ENCODE measurements at places on chromosomes 13 and 19. TPM values are rescaled to one million over a fixed set of nuclear protein-coding genes. Genes with fewer than 3 reads are reported as not detected.

Gene CYSLTR2
- total RNA-seq, result 0.14 TPM

Gene IFNL1
- not detected for total RNA-seq

Gene KLK15
- total RNA-seq, result 2.3 TPM

Gene DHRS12
- 14.1 TPM for total RNA-seq

Gene ZNF835
- 0.72 TPM for total RNA-seq

- DNase-seq, result no peak
Measured at GRCh38 chr19:38409631-38410133, 6.8 kb downstream of the FAM98C start.

DNA sequence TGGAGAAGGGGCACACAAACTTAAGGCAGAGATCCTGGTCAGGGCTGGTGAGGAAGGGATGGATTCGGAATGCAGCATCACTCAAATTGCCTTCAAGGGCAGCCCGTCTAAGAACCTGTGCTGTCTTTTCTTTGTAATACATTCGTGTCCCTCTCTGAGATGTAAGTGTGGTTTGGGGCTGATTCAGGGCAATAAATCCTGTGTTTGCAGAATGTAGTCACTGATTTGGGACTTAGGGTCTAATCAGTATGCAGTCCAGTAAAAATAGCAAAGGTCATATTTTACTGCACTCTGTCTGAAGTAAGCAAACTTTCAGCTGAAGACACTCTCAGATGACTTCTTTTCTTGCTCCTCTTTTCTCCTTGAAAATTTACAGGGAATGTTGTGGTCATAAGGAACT, 93.8 kb upstream of the C1QTNF9B start:
- no peak for DNase-seq

GRCh38 chr13:75160984-75161383, 321.0 kb downstream of the TBC1D4 start:
- no peak for DNase-seq

DNA sequence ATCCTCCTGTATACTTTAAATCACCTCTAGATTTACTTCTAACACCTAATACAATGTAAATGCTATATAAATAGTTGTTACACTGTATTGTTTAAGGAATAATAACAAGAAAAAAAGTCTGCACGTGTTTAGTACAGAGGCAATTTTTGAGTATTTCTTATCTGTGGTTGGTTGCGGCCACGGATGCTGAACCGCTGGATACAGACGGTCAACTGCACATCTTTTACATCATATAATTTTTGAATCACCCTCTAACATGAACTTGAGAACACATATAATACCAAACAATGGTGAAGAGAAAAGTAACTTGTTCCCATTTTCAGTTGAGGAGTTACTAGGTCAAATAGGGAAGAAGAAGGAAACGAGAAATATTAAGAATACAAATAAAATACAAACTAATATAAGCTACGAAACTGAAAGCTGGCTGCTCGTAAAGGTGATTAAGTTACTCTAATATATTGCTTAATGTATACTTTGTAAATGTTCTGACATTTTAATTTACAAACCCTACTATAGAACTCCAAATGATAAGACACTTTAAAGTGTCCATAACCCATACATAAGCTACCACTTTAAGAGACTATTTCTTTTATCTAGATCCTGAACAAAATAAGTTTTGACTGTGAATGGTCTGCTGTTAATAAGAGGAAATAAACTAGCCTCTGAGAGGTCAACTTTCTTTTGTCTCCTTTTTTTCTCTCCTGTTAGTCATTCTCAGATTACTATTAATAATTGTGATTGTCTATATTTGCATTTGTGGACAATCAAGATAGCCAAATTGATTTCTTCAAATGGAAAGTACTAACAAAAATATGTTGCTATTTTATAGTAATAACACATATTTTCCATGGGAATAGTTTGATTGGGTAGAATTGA, 457.4 kb downstream of the DIAPH3 start:
- no peak for DNase-seq

- no peak for DNase-seq
Measured at GRCh38 chr19:30065680-30066606, 123.9 kb downstream of the URI1 start.

DNA sequence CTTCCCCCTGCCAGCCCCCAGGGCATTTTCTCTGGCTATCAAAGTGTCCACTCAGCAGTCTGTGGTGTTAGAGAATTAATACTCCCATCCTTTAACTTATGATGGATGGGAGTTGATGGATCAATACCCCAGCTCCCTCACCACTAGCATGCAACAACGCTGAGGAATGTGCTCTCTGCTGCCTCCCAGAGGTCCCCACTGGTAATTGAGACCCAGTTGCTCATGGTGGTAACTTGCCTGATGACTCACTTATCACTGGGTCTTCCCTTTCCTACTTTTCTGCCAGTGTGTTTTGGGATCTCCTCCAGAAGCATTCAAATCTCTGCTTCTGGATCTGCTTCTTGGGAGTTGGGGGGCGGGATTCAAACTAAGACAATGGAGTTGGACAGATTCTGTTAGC, 20.3 kb upstream of the CACNA1A start:
- DNase-seq, result no peak

GRCh38 chr13:85166891-85167290, 632.3 kb downstream of the SLITRK6 start:
- no peak for DNase-seq

DNA sequence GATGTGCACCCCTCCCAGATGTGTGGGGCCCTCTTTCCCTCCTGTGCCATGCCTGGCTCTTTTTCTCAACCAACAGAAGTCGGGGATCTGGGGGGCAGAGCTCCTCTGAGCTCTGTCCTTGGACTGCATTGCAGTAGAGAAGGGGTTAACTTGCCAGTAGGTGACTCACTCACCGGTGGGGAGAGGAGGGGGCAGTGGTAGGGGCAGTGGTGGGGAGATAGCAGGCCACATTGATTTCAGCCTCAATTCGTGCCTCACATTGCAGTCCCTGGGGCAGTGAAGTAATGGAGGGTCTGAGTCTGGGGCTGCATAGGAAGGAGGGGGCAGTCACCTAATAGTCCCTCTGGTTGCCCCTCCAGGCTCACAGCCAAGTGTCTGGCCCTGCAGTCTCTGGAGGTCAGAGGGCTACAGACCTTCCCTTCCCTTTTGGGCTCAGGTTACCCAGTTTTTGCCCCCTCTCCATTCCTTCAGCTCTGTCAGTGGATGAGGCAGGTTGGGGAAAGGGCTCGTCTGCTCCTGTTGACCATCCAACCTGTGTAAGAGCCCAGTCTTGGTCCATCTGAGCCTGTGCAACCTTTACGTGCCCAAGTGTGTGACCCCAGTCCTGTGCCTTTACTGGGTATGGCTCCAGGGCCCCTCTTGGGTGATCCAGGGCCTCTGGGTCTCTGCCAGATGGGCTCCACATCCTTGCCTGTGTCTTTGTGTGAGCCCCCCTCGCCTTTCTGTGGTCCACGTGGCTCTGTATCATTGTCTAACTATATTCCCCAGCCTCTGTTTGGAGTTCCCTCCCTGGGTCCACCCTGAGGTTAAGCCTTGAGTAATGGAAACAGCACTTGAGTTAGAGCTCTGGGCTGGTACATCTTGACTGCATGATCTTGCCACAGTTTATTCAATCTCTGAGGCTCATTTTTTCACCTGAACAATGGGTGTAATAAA, 13.0 kb downstream of the CIC start:
- DNase-seq, result no peak

DNA sequence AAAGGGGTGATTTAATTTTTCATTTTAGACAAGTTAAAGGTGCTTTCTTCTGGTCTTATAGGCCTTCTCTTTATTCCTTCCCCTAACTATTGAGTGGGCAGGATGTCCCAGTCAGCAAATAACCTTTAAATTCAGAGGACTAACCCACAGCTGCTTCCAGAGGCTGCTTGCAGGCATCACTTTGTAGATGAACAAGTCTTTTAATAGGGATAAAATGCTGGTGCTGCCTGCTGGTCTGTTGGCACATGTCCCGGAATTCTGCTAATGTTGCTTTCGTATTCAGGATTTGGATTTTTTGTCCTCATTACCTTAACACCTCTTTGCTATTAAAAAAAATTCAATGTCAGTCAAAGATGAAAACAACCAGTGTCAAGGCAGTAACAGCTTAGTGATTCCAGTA, 132.7 kb upstream of the KL start:
- DNase-seq, result no peak

All from mucosa of descending colon (tissue), 3 donors.